Left forelimb (tissue), 1 donor: ENCODE measurements at places on chromosomes 2 and 18.

GRCh38 chr2:41194230-41194629 is 742.3 kb upstream of the SLC8A1 start:
- DNase-seq, result no peak

GRCh38 chr2:106708209-106708608 is 177.8 kb downstream of the ST6GAL2 start:
- DNase-seq, result no peak

DNA sequence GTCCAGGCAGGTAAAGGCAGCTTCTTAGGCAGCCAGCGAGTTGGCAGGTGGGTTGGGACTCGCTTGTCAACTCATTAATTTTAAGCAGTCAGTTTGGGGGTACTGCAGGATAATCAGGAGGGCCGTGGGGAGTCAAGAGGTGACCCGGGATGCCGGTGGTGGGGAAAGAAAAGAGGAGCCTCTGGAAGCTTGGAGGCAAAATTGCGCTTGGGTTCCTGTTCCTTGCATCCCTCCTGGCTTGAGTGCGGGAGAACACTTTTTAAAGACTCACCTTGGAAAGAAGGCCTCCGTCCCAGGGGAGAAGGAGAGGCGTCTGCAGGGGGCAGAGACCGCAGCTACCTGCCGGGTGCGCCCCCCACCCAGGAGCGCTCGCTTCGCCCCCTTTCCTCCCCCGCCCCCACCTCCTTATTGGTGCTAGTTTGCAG is at the start of gene KCNJ3:
TSS of gene KCNJ3 (plus strand) at position 400 of the 425 bp plus-strand sequence. CDS start 81 bp downstream, outside the sequence.
- no peak for DNase-seq

- DNase-seq, result no peak
Measured at GRCh38 chr2:144026753-144027152, 493.2 kb downstream of the ZEB2 start.

DNA sequence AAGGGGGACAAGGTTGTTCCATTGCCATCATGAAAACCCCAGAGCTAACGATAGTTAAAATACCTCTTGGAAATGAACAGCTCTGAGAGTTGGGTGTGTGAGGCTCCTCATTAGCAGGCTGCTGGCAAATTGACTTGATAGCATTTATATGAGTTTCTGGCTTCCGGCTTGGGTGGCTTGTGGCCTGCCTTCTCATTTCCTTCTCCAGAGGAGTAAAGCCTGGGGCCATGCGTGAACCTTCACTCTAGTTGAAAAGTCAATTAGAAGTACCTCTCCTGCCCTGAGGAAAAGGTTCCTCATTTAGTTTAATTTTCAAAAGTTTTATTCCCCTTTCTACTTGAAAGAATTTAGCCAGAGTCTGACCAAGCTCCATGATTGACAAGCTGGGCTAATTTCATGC is 67.1 kb downstream of the MGAT5 start:
- no peak for DNase-seq

GRCh38 chr2:68371581-68371980 is 6.5 kb downstream of the PLEK start:
- no peak for DNase-seq

- no peak for DNase-seq
Measured at GRCh38 chr2:141522048-141522447, 608.8 kb downstream of the LRP1B start.

DNA sequence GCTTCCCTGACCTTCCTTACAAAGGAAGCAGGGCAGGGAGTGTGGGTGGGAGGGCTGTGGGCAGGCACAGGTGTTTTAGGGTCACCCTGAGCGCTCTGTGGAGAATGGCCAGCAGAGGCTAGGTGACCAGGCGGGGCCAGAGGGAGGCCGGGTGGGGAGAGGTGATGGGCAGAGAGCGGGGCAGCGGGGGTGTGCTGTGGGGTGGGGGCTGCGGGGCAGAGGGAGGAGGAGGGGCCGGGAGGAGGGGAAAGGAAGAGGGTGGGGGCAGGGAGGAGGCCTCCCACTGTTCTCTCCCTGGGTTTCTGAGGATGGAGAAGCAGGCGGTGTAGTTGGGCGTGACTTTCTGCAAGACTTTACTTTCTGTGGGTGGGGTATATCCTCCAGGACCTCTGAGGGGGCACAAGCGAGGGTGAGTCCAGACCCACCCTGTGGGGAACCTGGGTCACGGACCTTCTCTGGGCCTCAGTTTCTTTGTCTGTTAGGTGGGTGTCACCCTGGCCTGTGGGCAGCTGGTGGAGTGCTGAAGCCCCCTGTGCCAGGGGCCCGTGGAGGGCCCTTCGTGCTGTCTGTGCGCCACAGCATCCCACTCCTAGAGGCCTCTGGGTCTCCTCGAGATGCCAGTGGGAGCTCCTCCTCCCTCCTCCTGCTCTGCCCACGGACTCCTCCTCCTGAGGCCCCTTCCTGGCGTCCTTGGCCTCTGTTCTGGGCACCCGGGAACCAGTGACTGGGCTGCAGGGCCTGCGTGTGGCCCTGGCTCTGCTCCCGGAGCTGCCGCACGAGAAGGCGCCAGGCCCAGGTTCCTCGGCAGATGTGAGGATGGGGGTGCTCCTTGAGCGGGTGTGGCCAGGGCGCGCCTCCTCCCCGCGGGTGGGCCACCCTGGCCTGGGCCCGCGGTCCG is 6.3 kb upstream of the NEU4 start:
- DNase-seq, result no peak

- DNase-seq, result no peak
Measured at GRCh38 chr2:216649574-216649973, 16.4 kb downstream of the IGFBP2 start.

- DNase-seq, result no peak
Measured at GRCh38 chr18:24054130-24054529, 39.6 kb downstream of the TTC39C start.

DNA sequence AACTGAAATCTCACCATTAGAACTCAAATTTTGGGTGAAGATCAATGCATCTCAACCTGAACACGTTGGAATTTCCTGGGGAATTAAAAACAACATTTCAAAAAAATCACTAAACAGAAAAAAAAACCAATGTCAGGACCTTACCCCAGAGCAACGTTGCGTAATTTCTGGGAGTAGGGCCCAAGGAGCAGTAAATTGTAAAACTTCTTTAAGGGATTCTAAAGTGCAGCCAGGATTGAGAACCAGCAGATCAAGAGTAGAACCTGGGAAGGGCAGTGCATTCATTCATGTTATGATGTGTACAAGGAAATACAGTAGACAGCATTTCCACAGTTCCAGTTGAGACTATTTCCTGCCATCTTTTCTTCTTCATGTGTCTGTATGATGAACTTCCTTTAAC is 56.9 kb downstream of the RHBDD1 start:
- no peak for DNase-seq

GRCh38 chr18:3071676-3072075 is 58.7 kb upstream of the LPIN2 start:
- peak; percentile 18 for DNase-seq

DNA sequence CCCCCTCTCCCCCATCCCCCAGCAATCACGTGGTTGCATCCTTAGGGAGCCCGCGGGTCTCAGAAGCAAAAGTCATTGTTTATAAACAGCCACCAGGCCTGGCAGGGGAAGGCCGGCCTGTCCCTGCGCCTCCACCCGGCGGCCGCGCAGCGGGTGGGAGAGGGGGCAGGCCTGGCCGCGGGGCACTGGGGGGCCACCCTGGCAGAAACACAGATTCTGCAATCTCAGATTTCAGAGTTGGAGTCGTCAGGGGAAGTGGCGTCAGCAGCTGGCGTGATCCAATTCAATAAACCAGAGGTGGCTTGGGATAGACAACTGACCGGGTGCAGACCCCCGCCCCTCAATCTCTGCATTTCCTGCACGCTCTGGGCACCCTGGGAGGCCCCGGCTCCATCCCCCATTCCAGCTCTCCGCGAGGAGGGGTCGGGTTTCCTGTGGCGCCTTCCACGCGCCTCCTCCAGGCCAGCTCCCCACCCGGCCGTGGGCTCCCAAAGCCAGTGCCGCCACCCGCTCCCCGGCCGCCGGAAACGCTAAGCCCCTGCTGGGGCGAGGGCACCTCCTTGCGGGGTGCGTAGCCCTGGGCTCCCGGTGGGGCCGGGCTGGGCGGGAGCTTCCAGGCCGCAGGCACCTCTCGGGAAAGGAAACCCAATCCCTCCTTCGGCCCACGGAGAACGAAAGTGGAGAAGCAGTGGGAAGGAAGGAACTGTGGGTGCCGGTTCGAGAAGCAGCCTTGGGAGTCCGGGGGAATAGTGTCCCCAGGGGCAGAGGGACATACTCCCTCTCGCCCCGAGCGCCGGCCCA is 1.1 kb downstream of the BIN1 start:
- peak; percentile 80 for DNase-seq

DNA sequence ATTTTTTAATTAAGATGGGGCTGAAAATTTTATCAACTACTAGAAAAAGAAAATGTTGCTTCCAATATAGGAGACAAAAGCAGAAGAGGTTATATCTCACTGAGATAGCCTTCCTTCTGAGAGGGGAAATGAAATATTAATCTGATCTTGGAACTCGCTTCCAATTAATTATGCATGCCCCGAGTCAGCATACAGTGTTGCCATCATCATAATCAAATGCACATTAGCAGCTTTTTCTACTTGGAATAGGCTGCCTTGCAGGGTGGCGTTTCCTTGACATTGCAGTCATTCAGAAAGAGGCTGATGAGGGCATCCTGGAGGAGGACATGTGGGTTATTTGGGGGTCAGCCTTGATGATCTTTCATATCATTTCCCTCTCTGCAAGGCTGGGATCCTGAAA is 18.4 kb upstream of the RPL37A start:
- DNase-seq, result no peak

- no peak for DNase-seq
Measured at GRCh38 chr2:105454801-105455485, 56.1 kb upstream of the FHL2 start.

DNA sequence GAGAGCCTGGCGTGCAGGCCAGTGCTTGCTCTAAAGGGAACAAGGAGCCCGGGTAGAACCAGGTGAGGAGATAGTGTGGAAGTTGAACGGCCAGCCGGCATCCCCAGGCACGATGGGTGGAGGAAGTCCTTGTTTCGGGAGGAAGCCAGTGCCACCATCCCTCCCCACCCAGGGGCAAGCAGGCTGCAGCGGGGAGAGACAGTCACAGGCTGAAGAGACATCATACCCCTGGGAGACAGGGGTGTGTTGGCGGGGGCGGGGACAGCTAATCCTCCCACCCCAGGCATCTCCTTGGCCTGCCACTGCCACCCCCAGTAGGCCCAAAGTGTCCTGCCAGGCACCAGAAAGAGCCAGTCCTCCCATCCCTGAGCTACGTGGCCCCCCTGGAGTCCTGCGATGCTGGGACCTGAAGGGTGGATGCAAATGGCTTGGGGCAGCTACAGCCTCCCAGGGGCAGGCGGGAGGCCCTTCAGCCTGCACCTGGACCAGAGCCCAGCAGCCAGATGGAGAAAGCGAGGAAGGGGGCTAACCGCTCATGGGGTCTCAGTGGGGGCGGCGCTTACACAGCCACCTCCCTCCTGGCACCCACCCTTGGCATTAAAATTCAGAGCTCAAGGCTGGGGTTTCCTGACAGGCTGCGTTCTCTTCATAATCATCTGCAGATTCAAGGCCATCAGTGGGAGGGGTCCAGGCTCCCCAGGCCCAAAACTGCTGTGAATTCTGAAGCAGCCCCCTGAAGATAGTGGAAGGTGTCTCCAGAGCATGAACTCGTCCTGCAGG is 14.8 kb upstream of the GPR55 start:
- DNase-seq, result no peak

- no peak for DNase-seq
Measured at GRCh38 chr2:190755772-190756415, 107.0 kb downstream of the NAB1 start.

GRCh38 chr2:34096562-34097171 is 497.6 kb upstream of the FAM98A start:
- DNase-seq, result no peak

GRCh38 chr2:143934626-143935481 is 585.1 kb downstream of the ZEB2 start:
- no peak for DNase-seq

DNA sequence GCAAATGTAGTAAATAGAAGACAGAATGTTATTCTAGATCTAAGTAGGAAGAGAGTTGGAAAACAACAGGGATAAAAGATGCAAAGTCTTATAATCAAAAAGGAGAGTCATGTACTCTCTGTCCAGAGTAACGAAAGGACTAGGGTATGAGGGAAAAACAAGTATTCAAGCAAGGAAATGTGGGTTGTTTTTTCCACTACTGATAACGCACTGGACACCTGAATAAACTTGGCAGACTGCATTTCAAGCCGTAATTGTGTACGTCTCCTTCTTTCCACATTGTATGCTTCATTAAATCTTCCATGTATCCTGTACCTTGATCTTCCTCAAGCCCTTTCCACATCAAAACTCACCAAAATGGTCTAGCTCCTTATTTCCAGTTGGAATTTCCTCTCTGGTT is 420.6 kb downstream of the ZEB2 start:
- DNase-seq, result no peak

DNA sequence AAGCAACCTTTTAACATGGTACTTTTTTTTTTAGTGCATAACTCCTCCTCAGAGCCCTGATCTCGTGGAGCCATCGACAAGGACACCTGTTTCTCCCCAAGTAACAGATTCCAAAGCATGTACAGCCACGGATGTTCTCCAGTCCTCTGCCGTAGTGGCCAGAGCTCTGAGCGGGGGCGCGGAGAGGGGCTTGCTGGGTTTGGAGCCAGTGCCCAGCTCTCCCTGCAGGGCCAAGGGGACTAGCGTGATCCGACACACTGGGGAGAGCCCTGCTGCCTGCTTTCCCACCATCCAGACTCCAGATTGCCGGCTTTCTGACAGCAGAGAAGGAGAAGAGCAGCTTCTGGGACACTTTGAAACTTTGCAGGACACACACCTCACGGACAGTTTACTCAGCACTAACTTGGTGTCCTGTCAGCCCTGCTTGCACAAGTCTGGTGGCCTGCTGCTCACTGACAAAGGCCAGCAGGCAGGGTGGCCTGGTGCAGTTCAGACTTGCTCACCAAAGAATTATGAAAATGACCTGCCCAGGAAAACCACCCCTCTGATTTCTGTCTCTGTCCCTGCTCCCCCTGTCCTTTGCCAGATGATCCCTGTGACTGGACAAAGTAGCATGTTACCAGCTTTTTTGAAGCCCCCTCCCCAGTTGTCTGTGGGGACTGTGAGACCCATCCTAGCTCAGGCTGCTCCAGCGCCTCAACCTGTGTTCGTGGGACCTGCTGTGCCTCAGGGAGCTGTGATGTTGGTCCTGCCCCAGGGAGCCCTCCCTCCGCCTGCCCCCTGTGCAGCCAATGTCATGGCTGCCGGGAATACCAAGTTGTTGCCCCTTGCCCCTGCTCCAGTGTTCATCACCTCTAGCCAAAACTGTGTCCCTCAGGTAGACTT is 4.5 kb downstream of the KLF11 start:
- DNase-seq, result no peak

GRCh38 chr2:178397002-178397605 is 53.9 kb downstream of the PRKRA start:
- no peak for DNase-seq

DNA sequence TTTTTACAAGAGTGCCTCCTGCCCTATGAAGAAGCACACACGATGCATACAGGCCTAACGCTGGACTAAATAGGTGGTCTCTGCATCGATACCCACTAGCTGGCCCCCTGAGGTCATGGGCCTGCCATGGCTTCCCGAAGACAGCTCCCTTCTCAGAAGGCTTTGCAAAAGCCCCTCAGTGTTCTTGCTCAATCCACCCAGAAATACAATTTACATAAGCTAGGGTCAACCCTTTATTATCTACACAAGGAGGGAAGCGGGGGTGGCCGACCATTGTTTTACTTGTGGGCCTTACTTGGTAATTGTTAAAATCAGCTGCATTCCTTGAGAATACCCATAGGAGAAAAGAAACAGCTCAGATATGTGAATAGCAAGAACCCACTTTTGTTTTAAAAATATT is 28.5 kb downstream of the UXS1 start:
- DNase-seq, result no peak
